ENCODE measurements at places on chromosomes 5 and 9. TPM values are rescaled to one million over a fixed set of nuclear protein-coding genes. Genes with fewer than 3 reads are reported as not detected.
A peak's percentile ranks its signal among the peaks of the same experiment; 100 is the strongest.

- H3K36me3 ChIP-seq, result no peaks in the 10 kb centered on the region
- DNase-seq, result no peak
- no peak overlapping the region for H3K4me3 ChIP-seq
- H3K27me3 ChIP-seq, result no peaks in the 10 kb centered on the region
- H3K4me1 ChIP-seq, result no peaks in the 10 kb centered on the region
Measured at GRCh38 chr5:86875539-86875938, 257.8 kb downstream of the COX7C start.

- no peaks in the 10 kb centered on the region for H3K27me3 ChIP-seq
- H3K4me3 ChIP-seq, result no peak overlapping the region
- H3K36me3 ChIP-seq, result no peaks in the 10 kb centered on the region
Measured at GRCh38 chr9:21611891-21612290, 129.8 kb upstream of the IFNE start.

DNA sequence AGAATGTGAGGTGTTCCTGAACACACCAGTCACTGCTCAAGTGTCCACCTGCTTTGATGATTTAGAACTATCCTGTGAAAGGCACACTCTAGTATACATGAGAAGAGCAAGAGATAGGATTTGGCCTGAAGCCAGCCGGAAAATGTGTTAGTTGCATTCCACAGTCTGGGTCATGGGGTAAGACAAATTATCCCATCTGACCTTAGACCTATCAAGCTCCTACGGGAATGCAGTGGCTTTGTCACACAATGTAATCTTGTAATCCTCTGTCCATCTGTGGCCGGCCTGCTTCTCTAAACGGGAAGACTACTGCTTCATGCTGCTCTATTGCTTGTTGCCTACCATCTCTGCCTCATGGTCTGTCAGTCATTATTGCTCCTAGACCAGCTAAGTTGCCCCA lies 92.4 kb upstream of the PRRC1 start:
- H3K27me3 ChIP-seq, result no peaks in the 10 kb centered on the region
- no peaks in the 10 kb centered on the region for H3K36me3 ChIP-seq
- H3K4me1 ChIP-seq, result no peaks in the 10 kb centered on the region
- DNase-seq, result no peak
- H3K27ac ChIP-seq, result no peak overlapping the region

DNA sequence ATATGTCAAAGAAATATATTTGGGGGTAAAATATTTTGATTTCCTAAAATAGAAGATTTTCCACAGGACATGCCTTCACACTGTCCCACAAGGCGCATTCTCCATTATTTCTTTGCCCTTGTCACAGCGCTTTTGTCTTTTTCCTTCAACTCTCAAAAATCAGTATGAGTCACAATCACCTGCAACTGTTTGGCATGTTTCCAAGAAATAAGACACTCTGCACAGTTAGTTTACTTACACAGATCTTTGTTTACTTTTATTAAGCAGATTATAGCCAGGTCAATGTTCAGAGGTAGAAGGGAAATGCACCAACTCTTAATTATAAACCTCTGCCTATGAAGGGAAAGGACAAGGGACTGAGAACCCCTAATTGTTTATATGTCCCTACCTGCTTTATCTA lies 9.5 kb downstream of the CEMIP2 start:
- no peaks in the 10 kb centered on the region for H3K27me3 ChIP-seq
- H3K4me1 ChIP-seq, result peaks cover 37% of the 10 kb centered on the region
- H3K27ac ChIP-seq, result no peak overlapping the region
- no peaks in the 10 kb centered on the region for H3K36me3 ChIP-seq
- peak overlapping the region; percentile 17 for H3K4me3 ChIP-seq

DNA sequence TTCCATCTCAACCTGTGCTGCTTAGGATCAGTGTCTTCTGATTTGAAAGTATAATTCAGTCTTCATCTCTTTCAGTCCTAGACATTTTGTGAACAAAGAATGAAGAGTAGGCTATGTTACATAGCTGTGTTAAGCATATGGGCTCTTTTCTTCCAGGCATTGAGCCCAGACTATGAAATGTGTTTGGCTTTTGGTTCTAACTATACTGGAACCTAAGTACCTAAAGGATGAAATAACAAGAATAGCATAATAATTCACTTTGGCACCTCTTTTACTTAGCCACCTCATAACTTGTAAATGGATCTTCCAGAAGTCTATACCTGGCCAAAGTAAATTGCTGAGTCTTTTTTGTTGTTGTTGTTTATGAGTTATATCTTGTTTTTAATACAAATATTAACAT lies 71.4 kb downstream of the SLF1 start:
- DNase-seq, result no peak
- peaks cover 7% of the 10 kb centered on the region for H3K36me3 ChIP-seq
- H3K4me1 ChIP-seq, result no peaks in the 10 kb centered on the region
- H3K27ac ChIP-seq, result no peak overlapping the region

GRCh38 chr9:21744841-21745240 lies 57.6 kb upstream of the MTAP start:
- no peak overlapping the region for H3K4me3 ChIP-seq
- no peaks in the 10 kb centered on the region for H3K4me1 ChIP-seq
- H3K27me3 ChIP-seq, result no peaks in the 10 kb centered on the region
- no peak overlapping the region for H3K27ac ChIP-seq

DNA sequence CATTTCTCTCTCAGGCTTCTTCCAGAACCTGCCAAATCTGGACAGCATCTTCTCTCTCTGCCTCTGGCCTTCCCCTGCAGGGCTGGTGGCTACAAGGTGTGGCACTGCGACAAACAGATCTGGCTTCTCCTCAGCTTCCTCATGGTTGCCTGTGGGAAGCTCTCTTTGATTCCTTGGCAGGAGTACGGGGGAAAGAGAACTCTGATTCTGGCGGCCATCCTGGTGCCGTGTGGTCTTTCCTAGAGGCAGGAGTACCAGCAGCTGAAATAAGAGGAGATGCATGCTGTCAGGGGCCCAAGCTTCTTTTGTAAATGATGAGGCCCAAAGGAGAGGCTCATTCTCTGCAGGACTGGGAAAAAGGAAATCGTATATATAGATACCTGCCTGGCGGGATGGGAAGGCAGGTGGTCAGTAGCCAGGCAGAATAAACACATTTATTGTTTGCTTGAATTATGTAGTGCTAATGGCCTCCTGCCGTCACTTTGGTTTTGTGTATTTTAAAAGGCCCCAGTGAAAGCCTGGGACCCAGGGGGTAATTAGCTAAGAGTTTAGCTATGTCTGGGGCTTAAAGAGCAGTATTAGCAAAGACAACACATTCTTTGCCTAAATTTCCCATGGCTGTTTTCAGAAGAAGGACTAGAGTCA lies at the start of gene CER1:
CER1 (minus strand) TSS at position 343 of the 645 bp plus-strand sequence; CDS start at position 282, 61 bp downstream.
- H3K27ac ChIP-seq, result no peak within 1 kb of the TSS
- no peaks in the 10 kb centered on the region for H3K4me1 ChIP-seq
- no peaks in the 10 kb centered on the region for H3K27me3 ChIP-seq

GRCh38 chr9:113715086-113715485 lies 161.0 kb upstream of the ZNF618 start:
- no peaks in the 10 kb centered on the region for H3K36me3 ChIP-seq
- H3K4me1 ChIP-seq, result no peaks in the 10 kb centered on the region
- no peak overlapping the region for H3K4me3 ChIP-seq

DNA sequence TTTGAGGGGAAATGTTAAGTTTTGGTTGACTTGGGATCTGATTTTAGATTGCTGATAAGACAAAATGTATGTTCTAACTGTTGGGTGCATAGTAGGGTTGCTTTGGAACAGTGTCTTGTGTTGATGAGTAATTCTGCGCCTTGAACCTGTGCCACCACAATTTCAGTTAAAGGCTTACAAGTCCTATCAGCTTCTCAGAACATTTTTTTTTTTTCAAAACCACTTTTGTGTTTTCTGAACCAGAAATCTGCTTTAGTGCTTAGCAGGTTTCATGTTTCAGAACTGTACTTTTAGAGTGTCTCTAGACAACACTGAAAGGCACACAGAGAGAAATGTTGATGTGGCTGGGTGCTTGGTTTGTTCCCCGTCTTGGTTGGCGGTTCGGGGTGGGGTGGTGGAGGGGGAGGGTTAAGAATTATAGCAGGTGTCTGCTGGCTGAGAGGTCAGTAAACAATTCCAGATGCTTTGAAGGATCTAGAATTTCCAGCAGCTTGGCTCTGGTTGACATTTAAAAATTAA lies 84.6 kb downstream of the ANKRD55 start:
- peaks cover 10% of the 10 kb centered on the region for H3K4me1 ChIP-seq
- H3K36me3 ChIP-seq, result no peaks in the 10 kb centered on the region
- H3K4me3 ChIP-seq, result no peak overlapping the region
- no peak overlapping the region for H3K27ac ChIP-seq

DNA sequence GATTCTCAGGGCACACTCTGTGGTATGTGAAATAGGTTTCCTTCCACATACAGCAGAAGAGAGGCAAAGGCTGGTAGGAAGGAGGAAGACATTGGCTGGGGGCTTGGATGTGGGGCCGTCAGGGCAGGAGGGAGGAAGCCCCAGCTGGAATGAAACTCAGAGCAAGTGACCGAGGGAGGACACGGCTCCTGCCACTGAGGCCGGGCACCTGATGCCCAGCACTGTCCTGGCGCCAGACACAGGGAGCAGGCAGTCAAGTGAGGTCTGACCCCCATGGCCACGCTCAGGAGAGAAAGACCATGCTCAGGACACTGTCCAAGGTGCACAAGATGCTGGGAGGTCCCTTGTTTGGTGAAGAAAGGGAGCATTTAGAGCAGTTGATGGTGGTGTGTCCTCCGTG lies 245.5 kb downstream of the CACNA1B start:
- H3K4me3 ChIP-seq, result no peak overlapping the region
- H3K4me1 ChIP-seq, result no peaks in the 10 kb centered on the region
- H3K27me3 ChIP-seq, result no peaks in the 10 kb centered on the region
- H3K36me3 ChIP-seq, result no peaks in the 10 kb centered on the region
- H3K27ac ChIP-seq, result no peak overlapping the region

- H3K27ac ChIP-seq, result no peak overlapping the region
- no peaks in the 10 kb centered on the region for H3K36me3 ChIP-seq
- H3K4me1 ChIP-seq, result no peaks in the 10 kb centered on the region
- no peak for DNase-seq
- no peaks in the 10 kb centered on the region for H3K27me3 ChIP-seq
- no peak overlapping the region for H3K4me3 ChIP-seq
Measured at GRCh38 chr9:86073839-86074238, 25.5 kb downstream of the GOLM1 start.

- peaks cover under 1% of the 10 kb centered on the region for H3K4me1 ChIP-seq
- no peaks in the 10 kb centered on the region for H3K27me3 ChIP-seq
- no peaks in the 10 kb centered on the region for H3K36me3 ChIP-seq
- no peak overlapping the region for H3K27ac ChIP-seq
Measured at GRCh38 chr5:100546001-100546400, 10.8 kb downstream of the FAM174A start.

GRCh38 chr9:135887585-135888050 lies 19.7 kb downstream of the CAMSAP1 start:
- H3K27me3 ChIP-seq, result no peaks in the 10 kb centered on the region
- no peak for DNase-seq
- peak overlapping the region; percentile 54 for H3K27ac ChIP-seq
- H3K4me1 ChIP-seq, result peaks cover 46% of the 10 kb centered on the region
- no peak overlapping the region for H3K4me3 ChIP-seq
- no peaks in the 10 kb centered on the region for H3K36me3 ChIP-seq

GRCh38 chr5:160516696-160517530 lies 95.3 kb downstream of the PTTG1 start:
- DNase-seq, result no peak
- no peak overlapping the region for H3K27ac ChIP-seq
- no peaks in the 10 kb centered on the region for H3K27me3 ChIP-seq
- H3K4me1 ChIP-seq, result no peaks in the 10 kb centered on the region
- no peak overlapping the region for H3K4me3 ChIP-seq

DNA sequence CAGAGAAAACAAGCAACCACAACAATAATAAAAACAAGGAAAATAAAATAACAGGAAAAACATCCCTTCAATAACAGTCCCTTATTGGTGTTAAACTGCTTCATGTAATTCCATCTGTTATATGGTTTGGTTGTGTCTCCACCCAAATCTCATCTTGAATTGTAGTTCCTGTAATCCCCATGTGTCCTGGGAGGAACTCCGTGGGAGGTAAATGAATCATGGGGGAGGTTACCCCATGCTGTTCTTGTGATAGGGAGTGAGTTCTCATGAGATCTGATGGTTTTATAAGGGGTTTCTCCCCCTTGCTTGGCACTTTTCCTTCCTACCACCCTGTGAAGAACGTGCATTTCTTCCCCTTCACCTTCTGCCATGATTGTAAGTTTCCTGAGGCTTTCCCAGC lies 369.8 kb downstream of the TMEM232 start:
- H3K27me3 ChIP-seq, result no peaks in the 10 kb centered on the region
- no peaks in the 10 kb centered on the region for H3K4me1 ChIP-seq
- H3K36me3 ChIP-seq, result no peaks in the 10 kb centered on the region
- no peak for DNase-seq

DNA sequence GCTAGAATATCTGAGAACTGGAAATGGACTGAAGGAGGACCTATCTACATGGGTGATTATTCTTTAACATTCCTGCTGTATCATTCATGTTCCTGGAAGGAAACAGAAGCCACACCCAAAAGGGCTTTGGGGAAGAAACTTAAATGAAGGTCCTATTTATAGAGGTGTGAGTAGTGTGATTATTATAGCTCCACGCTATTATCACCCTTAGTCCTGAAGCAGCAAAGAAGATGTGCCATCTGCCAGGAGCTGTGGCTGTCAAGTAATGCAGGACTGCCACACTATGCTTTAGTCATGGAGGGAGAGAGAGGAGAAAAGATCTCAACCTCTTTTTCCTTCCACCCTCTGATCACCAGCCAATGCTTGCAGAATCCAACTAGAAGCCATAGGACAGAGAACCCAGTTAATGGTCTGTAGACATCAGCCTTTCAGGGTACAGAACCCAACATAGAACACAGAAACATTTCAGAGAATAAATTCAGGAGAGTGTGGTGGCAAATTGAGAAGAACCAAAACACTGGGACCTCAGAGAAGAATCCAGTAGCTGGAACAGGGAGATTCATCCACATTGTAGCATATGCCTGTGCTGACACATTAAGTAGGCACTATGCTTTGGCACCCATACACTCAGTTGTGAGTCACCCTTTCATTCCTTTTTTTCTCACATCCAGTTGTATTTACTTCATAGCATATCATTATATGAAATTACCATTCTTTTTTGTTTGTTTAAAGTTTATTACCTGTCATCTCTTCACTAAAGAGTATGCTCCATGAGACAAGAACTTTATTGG lies 21.0 kb upstream of the RNF180 start:
- no peaks in the 10 kb centered on the region for H3K27me3 ChIP-seq
- H3K36me3 ChIP-seq, result no peaks in the 10 kb centered on the region
- H3K4me3 ChIP-seq, result no peak overlapping the region
- peaks cover 5% of the 10 kb centered on the region for H3K4me1 ChIP-seq

DNA sequence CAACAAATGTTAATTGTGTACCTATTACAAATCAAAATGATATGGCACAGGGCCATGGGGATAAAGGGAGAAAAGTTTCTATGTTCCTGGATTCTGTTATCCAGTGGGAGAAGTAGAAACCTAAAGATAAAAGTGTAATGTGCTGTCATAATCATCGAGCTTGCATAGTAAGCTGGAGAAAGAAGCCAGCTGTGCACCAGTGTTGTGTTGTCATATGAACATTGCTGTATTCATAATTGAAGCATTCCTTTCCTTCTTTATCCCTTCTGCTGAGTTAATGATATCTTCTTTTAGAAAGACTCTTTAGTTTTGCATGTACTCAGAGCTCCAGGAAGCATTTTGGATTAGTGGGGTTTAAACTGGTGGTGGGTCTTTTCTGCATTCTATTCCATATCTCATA lies 39.5 kb downstream of the NTRK2 start:
- no peaks in the 10 kb centered on the region for H3K27me3 ChIP-seq
- no peak for DNase-seq
- no peaks in the 10 kb centered on the region for H3K4me1 ChIP-seq
- H3K36me3 ChIP-seq, result no peaks in the 10 kb centered on the region

DIRAS2 gene
- total RNA-seq, result not detected

PTGDS gene
- 395 TPM for total RNA-seq

INSL4 gene
- total RNA-seq, result not detected

IRX2 gene
- total RNA-seq, result 131 TPM

HRCT1 gene
- total RNA-seq, result 10.9 TPM

SPINK1 gene
- not detected for total RNA-seq

EQTN gene
- total RNA-seq, result not detected

DBH gene
- not detected for total RNA-seq

MAMDC2 gene
- 50.1 TPM for total RNA-seq
